ENCODE measurements at places on chromosomes 13 and 19.

GRCh38 chr19:40555978-40556689 is 20.5 kb upstream of the SHKBP1 start:
- no peak for DNase-seq

DNA sequence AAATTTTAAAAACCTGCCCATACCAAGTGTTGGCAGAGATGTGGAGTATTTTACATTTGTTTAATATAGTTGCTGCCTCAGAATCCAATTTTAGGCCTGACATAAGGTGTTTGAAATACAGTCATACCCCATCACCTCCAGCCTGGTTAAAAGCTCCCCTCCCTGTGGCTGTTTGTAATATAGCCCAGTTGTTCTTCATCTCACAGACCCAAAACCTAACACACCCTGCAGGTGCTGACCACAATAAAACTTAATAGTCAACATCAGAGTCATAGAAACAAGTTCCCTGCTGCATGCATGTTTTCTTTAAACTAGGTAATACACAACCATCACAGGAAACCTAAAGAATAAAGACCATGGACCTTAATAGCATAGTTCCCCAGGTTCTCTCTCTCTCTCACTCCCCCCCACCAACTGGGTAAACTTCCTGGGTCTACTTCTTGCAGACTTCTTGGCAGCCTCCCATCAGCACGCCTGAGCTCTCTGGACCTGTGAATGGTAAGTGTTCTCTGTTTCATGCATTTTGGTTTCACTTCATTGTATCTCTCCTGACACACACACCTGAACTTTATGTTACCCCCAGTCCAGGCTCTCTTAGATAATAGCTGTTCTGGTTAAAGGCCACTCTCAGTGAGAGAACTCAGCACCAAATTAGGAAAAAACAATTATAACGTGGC is 1369.9 kb downstream of the EFNB2 start:
- no peak for DNase-seq

DNA sequence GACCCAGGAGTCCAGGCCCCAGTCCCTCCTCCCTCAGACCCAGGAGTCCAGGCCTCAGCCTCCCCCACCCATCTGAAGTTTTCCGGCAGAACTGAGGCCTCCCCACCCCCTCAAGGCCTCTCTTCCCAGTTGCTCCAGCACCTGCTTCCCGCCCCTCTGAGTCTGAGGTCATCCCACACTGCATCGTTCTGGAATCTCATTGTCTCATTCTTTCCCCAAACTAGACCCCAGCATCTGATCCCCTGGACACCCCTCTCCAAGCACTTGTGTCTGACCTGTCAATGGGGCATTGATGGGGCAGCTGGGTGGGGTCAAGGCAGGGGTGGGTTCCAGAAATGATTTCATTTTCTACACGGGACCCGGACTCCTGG is 793 bp upstream of the SBK2 start:
- no peak for DNase-seq

DNA sequence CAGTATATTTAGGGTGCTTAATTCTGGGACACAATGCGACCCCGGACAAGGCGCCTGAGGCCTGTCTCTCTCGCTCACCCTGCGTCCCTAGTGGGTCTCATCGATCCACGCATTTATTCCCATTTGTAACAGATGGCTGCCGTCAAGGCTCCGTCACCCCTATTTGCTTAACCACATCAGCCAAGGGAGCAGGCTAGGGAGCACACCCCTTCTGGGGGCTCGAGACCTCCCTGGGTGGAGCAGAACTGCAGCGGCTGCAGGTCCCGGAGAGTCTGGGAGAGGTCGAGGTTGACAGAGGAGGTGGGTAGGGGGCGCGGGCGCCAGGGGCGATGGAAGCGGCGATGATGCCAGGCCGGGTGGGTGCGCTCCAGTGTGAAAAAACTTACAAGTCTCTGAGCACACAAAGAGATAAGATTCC is 507 bp downstream of the ALG5 start:
- peak; percentile 26 for DNase-seq

- no peak for DNase-seq
Measured at GRCh38 chr19:6682607-6683128, 12.7 kb upstream of the TNFSF14 start.

GRCh38 chr13:69947582-69947981 is 160.0 kb upstream of the ATXN8OS start:
- DNase-seq = no peak
